Activated naive CD8-positive, alpha-beta T cell treated with anti-CD3 and anti-CD28 coated beads for 36 hours (primary cell): ENCODE measurements at places on chromosomes 16 and 17.

- DNase-seq, result no peak
These were observed 27.1 kb downstream of the HNF1B start for GRCh38 chr17:37717627-37718323.

DNA sequence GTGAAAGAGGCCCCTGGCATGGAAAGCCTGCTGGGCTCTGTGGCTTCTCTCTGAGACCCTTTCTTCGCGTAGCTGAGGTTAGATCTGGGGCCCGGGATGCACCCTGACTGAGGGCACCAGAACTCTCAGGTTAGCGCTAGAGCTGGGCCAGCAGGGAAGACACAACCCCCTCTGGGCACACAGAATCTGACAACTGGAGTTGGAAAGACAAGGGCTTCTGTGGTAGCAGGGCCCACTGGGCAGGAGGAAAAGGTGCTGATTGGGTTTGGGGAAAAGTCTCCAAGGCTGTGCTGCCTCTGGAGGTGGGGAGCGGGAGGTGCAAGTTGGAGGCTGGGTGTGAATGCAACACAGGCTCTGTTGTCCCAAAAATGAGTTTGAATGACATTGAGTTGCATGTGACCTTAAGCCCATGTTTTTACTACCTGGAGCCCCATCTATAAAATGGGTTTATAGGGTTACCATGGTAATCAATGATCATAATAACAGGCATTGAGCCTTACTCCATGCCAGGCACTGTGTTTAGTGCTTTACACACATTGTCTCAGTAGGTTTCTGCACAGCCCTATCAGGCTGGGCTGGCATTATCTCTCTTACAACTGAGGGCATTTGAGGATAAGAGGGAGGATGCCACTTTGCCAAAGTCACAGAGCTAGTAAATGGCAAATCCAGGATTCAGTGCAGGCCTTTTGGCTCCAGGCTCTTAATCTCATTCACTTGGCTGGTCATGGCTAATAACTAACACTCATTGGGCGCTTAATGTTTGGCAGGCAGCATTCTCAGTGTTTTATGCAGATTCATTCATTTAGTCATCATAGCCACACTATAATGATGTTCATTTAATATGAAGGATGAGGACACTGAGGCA lies 9.5 kb upstream of the IGFBP4 start:
- DNase-seq, result no peak

DNA sequence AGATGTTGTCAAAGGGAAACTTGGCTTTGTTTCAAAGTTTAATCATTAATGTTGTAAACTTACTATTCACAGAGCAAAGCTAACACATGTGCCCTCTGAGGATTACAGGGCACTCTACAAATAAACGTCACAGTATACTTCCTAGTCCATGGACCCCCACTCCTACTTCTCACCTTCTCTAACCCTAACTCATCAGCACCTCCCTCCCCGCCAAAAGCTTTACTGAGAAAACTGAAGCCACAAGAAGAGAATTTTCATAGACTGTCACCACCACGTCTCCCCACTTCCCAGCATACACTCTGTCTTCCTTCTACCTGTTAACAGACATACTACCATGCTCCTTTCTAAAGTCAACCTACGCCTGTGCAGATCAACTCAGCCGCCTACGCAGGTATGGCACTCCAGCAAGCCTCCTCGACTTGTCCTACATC lies 29.0 kb downstream of the HELZ start:
- DNase-seq, result no peak

GRCh38 chr17:79746889-79747507 lies 16.3 kb downstream of the ENPP7 start:
- DNase-seq, result no peak

DNA sequence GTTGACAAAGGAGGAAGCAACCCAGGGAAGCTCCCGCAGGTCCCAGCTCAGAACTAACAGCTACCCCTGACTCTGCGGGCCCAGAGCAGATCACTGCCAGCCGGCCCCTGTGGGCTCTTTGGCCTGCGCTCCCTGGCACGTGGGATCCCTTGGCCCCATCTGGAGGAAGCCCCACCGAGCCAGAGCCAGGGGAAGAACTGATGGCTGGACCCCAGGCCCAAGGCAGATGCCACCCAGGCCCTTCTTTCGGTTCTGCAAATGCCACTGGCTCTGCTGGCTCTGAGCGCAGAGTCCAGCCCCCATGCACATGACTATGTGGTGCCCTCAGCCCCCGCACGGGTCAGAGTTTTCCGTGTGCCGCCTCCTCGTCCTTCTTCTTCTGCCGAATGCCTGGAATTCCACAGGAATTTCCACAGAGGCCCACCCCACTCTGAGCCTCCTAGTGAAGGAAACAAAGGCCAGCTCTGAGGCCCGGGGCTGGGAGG lies 35.8 kb upstream of the SNN start:
- no peak for DNase-seq

- no peak for DNase-seq
These were observed 3.2 kb upstream of the IL17C start for GRCh38 chr16:88634994-88635670.

DNA sequence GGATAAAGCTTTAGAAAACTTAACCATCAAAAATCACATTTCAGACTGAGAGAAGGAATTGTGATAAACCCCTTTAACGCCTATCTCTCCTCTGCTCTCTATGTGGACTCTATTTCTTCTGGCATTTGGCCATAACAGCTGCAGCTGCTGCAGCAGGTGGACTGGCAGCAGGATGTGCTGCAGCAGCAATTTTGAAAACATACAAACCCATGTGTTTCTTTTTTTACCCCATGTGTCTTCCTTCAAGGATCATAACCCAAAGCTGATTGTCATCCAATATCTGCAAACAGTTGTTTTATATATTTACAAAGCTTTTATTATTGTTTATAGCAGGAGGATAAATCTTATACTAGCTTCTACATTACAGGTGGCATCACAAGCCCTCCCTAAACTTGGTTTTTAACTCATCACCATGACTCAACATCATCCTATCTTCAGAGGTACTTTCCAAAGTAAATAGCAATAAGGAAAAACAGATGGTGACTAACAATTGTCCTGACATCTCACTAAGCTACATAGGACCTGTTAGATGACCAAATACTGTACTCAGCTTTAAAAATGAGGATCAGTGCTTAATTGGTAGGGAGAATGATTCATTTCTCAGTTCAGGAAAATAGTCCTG lies 14.5 kb upstream of the KRTAP9-2 start:
- no peak for DNase-seq

DNA sequence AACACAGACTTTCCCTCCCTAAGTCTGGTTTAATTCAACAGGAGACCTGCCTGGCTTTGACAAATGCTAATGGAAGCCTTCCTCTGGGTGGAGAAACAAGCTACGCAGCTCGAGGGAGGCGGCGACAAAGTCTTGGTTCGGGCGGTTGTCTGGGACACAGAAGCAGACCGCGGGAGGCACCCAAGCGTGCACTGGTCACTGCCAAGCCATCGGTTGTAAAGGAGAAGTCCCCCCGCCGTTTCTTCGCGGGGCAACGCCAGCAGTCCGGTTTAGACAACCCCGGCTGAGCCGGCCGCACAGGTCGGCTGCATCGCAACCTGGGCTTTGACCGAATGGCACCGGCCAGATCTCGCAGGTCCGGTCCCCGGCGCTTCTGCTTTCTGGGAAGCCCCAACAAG lies 586 bp downstream of the GLYR1 start:
- peak; percentile 27 for DNase-seq

- no peak for DNase-seq
These were observed 25.6 kb upstream of the MRPS23 start for GRCh38 chr17:57875290-57876022.

GRCh38 chr17:60077672-60078519 lies 825 bp downstream of the HEATR6 start:
- no peak for DNase-seq

- DNase-seq, result no peak
These were observed 15.6 kb upstream of the BCAR1 start for GRCh38 chr16:75266738-75267630.

- DNase-seq, result no peak
These were observed 30.4 kb upstream of the SSTR5 start for GRCh38 chr16:1042049-1042744.

DNA sequence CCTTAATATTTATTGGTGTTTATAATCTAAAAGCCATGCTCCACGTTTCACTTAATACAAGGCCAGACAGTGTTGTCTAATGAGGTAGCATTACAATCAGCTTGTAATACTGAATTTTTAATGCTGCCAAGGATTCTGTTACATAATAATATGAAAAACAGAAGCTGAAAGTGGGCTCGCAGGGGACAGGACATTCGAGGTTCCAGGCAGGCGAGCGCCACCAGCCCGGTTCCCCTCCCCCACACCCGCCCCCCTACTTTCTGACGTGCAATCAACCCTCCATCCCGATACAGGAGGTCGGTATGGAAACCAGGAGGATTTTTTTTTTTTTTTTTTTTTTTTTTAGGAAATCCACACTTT lies 6.2 kb upstream of the ZFHX3 start:
- DNase-seq, result no peak

DNA sequence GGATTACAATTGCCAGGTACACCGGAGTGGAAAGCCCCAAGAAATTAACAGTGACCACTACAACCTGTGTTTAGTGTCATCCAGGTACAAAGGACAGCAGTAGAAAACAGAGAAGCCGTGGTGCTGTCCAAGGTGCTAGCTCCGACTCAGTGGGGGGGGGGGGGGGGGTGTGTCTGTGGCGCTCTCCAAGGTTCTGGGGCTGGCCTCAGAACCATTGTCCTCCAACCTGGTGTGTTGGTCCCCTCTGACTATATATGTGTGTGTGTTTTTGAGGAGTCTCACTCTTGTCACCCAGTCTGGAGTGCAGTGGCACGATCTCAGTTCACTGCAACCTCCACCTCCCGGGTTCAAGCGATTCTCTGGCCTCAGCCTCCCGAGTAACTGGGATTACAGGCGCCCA lies 5.8 kb upstream of the ZNF23 start:
- DNase-seq, result peak; percentile 14

GRCh38 chr16:21208446-21209230 lies 2.7 kb downstream of the ZP2 start:
- no peak for DNase-seq

DNA sequence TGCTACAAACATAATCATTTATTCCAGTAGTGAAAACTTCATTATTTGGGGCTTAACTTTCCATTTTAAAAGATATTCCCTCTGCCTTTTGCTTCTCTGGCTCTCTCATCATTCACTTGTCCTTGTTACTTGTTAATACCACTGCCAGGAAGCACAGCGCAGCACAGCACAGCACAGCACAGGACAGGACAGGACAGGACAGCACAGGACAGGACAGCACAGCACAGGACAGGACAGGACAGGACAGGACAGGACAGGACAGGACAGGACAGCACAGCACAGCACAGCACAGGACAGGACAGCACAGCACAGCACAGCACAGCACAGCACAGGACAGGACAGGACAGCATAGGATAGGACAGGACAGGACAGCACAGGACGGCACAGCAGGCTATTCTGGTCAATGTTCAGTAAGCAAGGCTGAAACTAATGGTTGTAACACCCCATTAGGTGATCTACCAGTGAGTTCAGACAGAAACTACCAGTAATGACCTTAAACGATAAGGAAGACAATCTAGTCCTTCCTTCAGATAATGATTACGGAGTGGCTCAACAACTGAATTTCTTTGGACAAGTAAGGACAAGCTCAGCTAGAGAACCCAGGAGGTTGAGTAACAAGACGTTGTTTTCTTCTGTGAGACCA lies 31.9 kb downstream of the COG1 start:
- no peak for DNase-seq

DNA sequence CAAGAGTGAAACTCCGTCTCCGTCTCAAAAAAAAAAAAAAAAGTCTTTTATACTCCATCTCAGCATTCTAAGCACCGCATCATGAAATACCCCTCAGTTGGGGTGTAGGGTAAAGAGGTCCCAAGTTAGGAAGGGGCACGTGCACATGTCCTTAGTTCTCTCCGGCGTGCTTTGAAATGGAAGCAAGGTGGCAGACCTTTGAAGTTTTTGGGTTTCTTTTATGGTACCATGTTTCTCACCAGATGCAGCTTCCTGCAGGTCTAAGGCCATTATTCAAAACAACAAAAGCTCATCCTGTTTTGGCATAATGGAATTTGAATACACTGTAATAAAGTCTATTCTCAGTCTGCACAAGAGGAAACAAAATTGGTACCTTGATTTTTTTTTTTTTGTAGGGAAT lies 9.6 kb downstream of the EMC8 start:
- DNase-seq, result no peak

DNA sequence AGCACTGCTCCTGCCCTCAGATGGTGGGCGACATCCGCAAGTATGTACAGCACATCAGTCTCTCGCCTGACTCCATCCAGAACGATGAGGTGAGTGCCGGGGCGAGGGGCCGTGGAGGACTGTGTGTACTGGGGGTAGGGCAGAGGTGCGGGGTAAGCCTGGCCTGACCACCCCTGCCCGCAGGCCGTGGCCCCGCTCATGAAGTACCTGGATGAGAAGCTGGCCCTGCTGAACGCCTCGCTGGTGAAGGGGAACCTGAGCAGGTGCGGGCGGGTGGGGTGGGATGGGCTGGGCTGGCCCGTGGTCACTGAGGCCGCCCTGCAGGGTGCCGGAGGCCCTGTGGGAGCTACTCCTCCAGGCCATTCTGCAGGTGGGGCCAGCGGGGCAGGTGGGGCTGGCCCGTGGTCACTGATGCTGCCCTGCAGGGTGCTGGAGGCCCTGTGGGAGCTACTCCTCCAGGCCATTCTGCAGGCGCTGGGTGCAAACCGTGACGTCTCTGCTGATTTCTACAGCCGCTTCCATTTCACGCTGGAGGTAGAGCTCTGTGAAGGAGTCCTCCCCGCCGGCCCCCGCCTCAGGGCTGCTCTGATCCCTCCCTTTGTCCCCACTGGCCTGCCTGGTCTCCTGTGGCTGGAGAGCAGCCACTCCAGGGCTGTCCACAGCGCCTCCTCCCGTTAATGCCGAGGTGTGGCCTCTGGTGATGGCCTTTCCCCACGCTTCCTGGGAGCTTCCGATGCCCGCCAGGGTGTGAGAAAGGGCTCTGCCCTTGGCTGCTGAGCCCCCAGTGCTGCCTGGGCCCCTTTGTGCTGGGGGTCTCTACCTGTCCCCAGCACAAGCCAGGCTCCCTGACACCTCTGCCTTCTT lies 5.0 kb downstream of the TSR3 start:
- no peak for DNase-seq

GRCh38 chr17:77207689-77208216 lies 67.0 kb downstream of the SEC14L1 start:
- no peak for DNase-seq

DNA sequence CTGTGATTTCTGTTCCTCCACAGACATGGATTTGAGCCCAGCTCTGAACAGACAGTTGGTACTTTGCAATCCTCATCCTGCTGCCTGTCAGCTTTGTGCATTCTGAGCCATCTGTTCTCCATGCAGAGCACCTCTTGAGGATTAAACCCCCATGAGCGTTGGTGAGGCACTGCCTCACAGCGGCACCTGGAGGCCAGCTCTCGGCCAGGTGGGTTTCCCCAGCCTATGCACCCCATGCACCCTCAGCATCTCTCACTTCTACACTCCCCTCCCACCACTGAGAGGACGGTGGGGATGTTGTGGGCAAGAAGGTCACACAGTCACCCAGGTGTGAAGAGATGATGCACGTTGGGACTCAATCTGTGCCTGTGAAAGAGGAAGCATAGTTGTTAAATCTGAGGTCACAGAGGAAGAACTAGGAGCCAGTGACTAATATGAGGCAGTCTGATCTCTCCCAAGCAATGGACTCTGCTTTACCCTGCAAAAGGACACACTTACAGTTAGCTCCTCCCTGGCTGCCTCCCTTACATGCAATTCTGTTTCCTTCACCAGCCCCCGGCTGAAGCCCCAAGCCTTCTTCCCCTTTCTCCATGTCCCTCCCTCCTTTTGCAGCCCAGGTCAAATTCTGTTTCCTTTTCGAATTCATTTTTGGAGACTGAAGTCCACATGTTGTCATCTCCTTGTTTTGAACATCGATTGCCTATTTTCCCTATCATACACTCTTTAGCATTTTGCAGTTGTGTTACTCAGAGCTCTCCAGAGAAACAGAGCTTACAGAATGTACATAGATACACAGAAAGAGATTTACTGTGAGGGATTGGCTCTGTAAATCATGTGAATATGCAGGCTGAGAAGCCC lies 58.5 kb downstream of the HS3ST3B1 start:
- DNase-seq, result peak; percentile 71
